ENCODE measurements at places on chromosomes 7 and 10.

GRCh38 chr10:111357859-111358258 is 281.0 kb downstream of the ADRA2A start:
- no peak for DNase-seq

- no peak for DNase-seq
Measured at GRCh38 chr7:131501930-131502685, 54.3 kb downstream of the PODXL start.

DNA sequence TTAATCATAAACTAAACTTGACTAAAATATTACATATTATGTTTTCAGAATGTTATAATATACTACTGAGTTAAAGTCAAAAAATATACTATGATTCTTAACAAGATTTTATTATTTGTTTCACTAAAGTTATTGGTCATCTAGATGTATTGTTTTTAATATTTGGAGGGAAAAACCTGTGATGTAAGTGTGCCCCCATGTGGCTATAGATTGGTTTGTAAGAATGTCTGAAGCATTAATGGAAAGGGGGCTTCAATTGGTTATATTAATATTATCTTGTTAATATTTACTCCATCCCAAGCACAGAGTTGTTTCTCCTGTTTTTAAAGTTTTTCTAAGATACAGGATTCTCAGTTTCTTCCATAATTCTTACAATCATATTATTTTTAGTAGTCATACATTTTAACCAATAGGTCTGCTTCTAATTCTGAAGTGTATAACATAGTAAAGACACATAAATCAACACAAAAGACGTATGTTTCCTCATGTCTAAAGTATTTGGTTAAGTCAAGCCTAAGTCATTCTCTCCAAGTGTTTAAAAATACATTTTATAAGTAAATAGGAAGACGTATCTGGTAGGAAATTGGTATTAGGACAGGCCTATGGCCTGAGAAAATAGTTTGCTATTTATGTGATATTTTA is 58.0 kb downstream of the GNAT3 start:
- no peak for DNase-seq

- DNase-seq = no peak
Measured at GRCh38 chr10:12709521-12709963, 292.0 kb downstream of the CCDC3 start.
